Activated CD8-positive, alpha-beta memory T cell treated with anti-CD3 and anti-CD28 coated beads, Interleukin-2, amount 50 U/mL, for 4 hours (primary cell): ENCODE measurements at places on chromosomes 12 and 14.

DNA sequence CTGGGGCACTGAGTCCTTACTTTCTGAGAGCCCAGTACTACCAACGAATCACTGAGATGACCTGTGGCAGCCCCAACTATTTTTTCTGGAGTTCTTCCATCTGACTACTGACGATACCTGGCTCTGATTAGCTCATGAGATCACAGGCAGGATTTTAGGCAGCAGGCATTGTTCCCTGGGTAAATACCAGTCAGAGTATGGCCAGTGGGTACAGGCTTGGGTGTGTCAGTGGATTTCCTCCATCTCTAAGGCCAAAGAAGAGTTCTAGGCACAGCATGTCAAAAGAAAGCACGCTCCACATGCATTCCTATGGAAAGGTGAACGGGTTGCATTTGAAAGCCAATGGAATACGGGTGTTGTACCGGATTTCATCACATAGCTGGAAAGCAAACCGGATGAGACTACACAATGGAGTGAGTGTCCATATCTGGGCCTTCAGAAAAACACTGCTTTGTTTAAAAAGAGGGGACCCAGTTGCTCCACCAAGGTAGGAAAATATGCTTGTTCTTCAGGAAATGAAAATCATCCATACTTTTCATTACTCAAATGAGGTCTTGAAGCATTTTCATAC lies 55.0 kb downstream of the PAX9 start:
- no peak for DNase-seq

DNA sequence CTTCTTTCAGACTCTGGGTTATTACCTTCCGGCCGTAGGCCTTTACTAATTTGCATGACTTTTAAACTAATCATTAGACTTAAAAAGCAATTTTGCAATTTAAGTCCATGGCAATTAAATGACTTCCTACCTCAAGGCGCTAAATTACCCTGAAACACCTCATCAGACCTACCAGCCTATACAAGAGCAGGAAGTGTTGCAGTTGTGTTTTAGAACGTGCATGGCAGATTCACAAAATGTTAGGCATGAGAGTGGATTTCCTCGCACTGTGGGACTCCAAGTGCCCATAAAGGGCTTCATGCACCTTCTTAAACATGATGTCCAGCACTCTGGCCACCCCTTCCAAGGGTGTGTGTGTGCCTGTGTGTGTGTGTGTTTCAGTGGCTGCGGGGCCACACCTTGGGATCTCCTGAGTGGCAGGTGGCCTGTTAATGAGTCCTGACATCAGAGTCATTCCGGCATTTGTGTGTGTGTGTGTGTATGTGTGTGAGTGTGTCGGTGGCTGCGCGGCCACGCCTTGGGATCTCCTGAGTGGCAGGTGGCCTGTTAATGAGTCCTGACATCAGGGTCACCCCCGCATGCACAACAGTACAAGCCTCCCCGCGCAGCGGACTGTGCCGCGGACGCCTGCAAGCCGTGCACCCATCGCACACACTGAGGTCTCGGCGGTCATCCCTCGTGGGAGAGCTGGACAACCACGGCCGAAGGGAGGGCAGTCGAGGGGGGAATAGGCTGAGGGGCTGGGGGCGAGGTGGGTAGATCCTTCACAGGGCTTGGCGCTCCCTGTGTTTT lies 900 bp downstream of the C2CD5 start:
- DNase-seq: peak; percentile 29

DNA sequence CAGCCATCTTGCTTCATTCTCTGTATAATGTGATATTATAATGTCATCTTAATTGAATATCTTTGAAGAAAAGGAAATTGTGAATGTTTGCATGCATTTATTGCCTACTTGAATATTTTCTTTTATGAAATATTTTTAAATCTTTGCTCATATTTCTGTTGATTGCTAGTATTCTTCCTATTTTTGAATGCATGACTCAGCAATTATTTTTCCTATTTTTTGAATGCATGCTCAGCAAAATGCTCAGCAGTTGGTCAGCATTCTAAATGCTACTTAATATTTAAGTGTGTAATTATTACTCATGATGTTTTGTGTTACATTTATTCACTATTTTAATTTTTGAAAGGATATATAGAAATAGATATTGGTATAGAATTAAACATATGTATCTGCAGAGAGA lies 378.3 kb downstream of the CCER1 start:
- no peak for DNase-seq

DNA sequence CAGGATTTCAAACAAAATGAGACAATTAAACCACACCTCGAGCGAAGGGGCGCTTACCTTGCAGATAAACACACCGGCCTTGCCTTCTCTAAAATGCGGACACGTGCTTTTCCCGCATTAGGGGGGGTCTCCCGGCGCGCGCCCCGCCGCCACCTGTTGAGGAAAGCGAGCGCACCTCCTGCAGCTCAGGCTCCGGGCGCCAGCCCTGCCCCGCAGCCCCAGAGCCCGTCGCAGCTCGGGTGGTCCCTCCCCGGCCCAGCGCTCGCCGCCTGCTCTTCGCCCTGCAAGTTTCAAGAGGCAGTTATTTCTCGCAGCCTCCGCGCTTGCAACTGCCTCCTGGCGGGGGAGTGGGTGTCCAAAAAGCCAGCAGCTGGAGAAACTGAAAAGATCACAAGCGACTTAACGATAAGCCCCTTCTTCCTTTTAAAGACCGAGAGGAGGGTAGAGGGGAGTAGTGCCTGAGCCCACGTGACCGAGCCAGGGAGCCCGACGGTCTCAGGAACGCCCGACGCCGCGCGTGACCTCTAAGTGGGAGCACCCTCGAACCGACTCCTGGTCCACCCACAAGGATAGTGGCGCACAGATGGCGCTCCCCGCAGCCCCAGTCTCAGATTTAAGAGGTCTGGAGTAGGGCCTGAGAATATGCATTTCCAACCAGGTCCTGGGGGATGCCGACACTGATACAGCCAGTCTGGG lies at the start of gene ESR2:
Gene ESR2 (minus strand): TSS at position 396 of the 696 bp plus-strand sequence. CDS start 11,386 bp downstream, outside the sequence.
- peak; percentile 25 for DNase-seq

- no peak for DNase-seq
Observed at GRCh38 chr12:112555621-112556233, 137.0 kb downstream of the PTPN11 start.

DNA sequence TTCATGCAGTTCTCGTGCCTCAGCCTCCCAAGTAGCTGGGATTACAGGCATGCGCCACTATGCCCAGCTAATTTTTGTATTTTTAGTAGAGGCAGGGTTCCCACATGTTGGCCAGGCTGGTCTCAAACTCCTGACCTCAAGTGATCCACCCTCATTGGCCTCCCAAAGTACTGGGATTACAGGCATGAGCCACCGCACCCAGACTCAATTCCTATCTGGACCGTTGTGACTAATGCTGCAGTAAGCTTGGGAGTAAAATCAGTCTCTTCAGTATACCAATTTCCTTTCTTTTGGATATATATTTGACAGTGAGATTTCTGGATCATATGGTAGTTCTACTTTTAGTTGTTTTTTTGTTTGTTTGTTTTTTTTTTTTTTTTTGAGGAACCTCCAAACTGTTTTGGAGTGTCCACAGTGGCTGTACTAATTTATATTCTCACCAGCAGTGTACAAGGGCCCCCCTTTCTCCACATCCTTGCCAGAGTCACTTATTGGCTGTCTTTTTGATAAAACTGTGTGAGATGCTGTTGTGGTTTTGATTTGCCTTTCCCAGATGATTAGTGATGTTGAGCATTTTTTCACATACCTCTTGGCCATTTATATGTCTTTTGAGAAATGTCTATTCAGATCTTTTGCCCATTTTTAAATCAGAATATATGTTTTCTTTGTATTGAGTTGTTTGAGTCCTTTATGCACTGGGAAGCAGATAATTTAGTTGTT lies 37.3 kb upstream of the EVL start:
- no peak for DNase-seq

GRCh38 chr12:64054079-64054520 lies 168.0 kb downstream of the KICS2 start:
- no peak for DNase-seq

- no peak for DNase-seq
Observed at GRCh38 chr14:105128059-105128458, 40.5 kb downstream of the JAG2 start.

GRCh38 chr12:121826318-121827150 lies 22.7 kb downstream of the SETD1B start:
- DNase-seq: no peak

- peak; percentile 53 for DNase-seq
Observed at GRCh38 chr12:48995086-48995879, 3.9 kb downstream of the DDN start.
